ENCODE measurements at places on chromosomes 7 and 10. TPM values are rescaled to one million over a fixed set of nuclear protein-coding genes. Genes with fewer than 3 reads are reported as not detected.

- DNase-seq = no peak
- peaks cover 76% of the 10 kb centered on the region for H3K4me1 ChIP-seq
- no peaks in the 10 kb centered on the region for H3K27me3 ChIP-seq
- peaks cover 19% of the 10 kb centered on the region for H3K36me3 ChIP-seq
- no peak overlapping the region for H3K4me3 ChIP-seq
- H3K27ac ChIP-seq = peak overlapping the region; percentile 84
Measured at GRCh38 chr7:24921362-24921679, 58.7 kb downstream of the OSBPL3 start.

GRCh38 chr10:112484399-112484798 lies 37.4 kb downstream of the VTI1A start:
- DNase-seq = no peak
- H3K36me3 ChIP-seq = peaks cover 5% of the 10 kb centered on the region
- no peak overlapping the region for H3K27ac ChIP-seq
- H3K4me1 ChIP-seq = peaks cover 12% of the 10 kb centered on the region

FGL2 gene
- total RNA-seq = 1.4 TPM

NKX2-3 gene
- not detected for total RNA-seq

BNIP3 gene
- total RNA-seq = 115 TPM
